Stimulated activated CD4-positive, alpha-beta T cell treated with anti-CD3 and anti-CD28 coated beads, Interleukin-15, amount 100 ng/mL, for 1 hour (primary cell): ENCODE measurements at places on chromosomes 4 and X.

GRCh38 chrX:111123125-111123524 is 27.1 kb downstream of the PAK3 start:
- DNase-seq: no peak

DNA sequence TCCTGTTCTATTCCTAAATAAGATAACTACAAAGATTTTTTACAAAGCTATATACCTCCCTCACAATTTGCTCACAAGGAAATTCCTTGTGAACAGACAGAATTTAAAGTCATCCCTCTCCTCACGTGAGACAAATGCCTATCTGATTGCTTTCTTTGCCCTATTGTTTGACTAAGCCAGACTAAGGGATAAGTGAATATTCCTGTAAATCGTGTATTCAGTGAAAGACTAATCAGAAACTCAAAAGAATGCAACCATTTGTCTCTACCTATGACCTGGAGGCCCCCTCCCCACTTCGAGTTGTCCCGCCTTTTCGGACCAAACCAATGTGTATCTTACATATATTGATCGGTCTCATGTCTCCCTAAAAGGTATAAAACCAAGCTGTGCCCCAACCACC is 15.3 kb upstream of the ZBTB33 start:
- no peak for DNase-seq

GRCh38 chr4:185728893-185729292 is 83.1 kb downstream of the SORBS2 start:
- DNase-seq: no peak

DNA sequence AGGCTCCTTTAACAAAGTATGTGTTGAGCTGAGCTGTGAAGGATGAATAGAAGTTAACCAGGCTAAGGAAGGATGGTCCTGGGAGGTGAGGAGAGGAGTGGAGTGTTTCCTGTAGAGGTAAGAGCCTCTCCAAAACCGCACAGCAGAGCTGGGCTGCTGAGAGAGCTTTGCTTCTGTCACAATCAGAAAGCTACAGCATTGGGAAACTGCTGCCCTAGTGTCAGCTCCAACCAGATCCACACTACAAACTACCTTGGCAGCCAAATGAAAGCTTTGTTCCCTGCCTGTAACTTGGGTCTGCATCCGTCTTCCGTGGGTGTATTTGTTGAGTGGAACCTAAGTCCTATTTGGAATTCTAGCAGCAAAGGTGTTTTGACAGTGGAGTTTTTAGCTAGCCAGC is 91.8 kb downstream of the REPS2 start:
- DNase-seq: no peak

- DNase-seq: no peak
Observed at GRCh38 chr4:956531-957230, 16.7 kb downstream of the DGKQ start.

GRCh38 chr4:75498041-75498440 is 16.2 kb downstream of the RCHY1 start:
- no peak for DNase-seq

- no peak for DNase-seq
Observed at GRCh38 chrX:15350329-15350996, 15.1 kb upstream of the PIGA start.

DNA sequence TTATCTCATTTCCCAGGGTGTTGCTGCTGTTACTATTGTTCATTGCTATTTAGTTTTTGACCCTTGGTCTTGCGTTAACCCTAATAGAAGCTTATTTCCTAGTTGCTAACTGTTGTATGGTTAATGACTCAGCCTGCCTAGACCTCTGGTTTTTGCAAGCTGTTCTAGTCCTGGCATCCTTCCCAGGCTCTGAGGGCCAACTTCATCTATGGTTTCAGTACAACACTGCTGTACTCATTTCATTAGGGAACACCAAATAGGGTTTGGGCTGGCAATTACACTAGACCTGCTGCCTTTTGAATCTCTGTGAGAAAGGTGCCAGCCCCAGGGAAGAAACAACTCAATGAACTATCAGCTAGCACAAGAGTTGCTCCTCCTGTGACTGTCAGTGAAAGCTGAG is 59.6 kb downstream of the DCX start:
- DNase-seq: no peak

- DNase-seq: no peak
Observed at GRCh38 chr4:24024605-24025004, 134.8 kb upstream of the PPARGC1A start.

- DNase-seq: no peak
Observed at GRCh38 chrX:23478561-23478960, 143.9 kb downstream of the PTCHD1 start.

DNA sequence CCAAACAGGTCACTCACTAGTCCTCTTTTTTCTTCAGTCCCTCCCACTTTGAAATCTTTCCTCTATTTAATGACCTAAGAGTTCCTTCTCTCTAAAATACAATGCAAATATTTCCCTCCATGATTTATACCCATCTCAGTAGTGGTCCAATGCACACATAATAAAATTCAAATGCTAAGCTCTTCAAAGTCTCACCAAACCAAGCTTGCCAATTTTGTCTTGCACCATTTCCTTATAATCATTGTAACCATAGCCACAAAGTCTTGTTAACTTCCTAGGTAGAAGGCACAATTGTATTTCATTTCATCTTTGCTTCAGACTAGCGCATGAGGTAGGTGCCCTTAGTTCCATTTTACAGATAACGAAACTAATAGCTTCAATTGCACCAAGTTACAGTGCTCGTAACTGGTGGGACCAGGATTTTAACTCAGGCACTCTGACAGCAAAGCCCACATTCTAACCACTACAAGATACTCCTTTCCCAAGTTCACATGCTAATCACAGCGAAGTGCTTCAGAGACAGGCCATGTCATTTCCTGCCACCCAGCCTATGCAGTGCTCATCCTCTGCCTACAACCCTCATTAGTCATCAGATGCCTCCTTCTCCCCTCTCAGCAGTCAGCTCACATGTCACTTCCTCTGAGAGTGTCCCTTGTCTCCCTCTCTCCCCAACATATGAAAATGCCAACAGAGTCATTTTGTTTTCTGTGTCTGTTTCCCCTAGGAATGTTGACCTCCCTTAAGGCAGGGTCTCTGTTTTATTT is 66.9 kb upstream of the PPARGC1A start:
- no peak for DNase-seq

DNA sequence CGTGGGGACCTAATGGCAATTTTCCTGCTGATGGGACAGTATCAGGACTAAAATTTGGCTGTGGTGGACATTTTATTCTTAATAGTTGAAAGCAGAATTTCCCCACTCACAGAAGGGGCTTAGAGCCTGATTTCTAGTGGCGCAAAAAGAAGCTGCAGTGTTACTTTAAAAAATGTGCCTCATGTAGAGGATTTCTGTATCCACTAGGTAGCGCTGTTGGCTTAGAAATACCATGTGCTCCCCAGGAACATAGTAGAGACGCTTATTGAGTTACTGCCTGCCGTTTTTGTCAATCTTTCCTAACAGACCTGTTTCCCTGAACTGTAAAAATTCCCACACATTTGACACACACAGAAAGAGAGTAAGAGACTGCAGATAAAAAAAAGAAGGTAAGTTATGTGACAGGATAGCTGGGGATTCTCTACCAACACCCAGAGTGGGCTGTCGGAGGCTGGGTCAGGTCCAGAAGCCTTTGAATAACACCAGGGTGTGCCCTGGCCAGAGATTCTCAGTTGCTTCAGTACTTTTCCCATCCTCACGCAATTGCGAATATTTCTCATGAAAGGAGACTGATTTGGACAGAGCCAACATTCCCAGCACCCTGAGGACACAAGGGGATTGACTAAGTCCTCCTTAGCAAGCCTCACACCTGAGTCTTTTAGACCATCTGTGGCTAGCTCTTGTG is 88.4 kb downstream of the ZXDA start:
- no peak for DNase-seq

GRCh38 chrX:41265615-41266014 is 68.3 kb upstream of the DDX3X start:
- DNase-seq: no peak
